Mucosa of descending colon (tissue), 3 donors: ENCODE measurements at places on chromosomes 3 and 15.

DNA sequence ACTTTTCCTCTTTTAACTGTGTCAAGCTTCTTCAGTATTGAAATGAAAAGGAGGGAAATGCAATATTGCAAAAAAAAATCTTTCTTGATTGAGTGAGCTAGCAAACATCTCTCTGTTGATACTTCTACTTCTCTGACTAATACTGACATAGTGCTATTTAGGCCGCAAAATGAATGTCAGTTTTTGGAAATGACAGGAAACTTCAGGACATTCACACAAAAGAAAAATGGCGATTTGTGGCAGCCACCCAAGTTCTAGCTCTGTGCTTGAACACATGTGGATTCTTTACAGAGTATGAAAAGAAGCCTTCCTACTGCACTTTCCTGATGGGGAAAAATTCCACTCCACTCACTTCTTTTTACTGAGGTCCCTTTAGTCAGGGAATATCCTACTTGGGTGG, 486.8 kb upstream of the ALCAM start:
- DNase-seq = no peak

GRCh38 chr3:27800261-27800660, 78.1 kb upstream of the EOMES start:
- no peak for DNase-seq

- no peak for DNase-seq
Observed at GRCh38 chr3:55169161-55169560, 241.3 kb upstream of the LRTM1 start.

DNA sequence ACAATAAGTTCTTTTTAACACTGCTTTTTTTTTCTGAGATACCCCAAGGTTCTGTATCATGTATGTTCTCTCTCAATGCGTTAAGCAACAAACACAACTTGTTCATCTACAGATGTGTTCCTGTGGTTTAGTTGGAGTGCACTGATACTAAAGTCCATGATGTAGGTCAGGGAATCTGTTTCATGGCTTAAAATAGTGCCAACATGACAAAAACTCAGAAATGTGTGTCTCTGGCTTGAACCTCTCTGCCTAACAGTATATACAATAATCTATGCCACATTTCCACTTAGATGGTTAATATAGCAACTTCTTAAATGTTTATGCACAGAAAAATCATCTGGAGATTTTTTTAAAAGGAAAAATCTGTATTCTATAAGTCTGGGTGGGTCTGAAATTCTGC, 51.1 kb downstream of the TM4SF18 start:
- DNase-seq = no peak

DNA sequence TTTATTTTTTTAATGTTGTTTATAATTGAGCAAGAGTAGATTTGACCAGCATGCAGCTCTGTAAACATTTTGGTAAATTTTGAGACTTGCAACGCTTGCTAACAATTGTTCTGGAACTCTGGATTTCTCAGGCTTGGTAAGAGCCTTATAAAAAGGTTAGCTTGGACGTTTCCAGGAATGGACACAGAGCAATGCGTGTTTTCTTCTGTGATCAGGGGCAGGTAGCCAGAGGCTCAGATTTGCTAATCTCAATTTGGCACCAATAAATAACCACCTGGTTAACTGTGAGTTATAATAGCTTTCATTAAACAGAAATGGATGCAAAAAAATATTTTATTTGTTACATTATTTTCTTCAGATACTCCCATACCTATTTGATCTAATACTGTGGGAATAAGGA, 39.8 kb downstream of the CADM2 start:
- DNase-seq = no peak

- DNase-seq = no peak
Observed at GRCh38 chr3:72120806-72121778, 336.1 kb upstream of the PROK2 start.

DNA sequence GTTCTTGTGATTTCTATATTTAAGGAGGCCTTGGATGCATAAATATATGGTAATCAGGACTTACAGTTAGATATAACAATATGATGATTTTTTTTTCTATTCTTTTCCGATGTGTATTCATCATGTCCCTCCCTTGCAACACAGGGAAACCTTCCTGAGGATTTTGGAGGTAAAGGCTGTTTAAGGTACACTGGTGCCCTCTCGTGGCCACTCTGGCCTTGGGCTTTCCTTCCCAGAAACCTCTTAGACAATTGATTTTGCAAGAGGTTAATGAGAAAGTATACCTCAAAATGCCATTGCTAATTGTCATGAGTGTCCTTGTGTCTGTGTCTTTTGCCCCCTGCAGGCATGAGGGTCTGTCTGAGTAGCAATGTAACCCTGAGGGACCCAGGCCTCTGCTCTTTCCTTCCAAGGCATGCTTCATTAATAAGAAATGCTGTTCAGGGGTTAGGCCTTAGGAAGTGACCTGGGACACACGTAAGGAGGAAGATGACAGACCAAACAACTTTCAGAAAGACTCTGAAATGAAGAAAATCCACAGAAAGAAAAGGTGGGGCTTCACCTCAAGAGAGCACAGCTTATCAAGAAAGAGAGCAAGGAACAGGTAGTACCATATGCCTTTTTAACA, 70.3 kb upstream of the PPP2R3A start:
- DNase-seq = no peak

DNA sequence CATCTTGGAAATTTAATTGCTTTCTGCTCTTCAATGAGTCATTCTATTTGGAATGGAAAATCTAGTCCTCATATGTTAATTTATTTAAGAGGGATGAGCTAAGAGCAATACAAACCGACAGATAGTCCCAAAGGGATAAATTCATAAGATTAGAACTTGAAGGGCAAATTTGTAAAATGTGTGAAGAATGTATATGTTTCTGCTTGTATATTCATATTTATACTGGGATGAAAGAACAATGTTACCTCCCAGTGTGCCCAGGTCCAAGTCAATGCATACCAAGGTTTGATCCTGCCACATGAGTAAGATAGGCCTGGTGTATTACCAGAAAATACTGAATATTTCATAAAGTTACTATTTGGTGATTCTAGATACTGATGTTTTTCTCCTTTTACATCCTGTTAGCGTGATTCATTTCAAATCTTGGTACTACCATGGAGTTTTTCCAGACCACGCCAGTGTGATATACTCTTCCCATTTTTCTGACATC, 255.6 kb upstream of the SEMA6D start:
- DNase-seq = no peak

DNA sequence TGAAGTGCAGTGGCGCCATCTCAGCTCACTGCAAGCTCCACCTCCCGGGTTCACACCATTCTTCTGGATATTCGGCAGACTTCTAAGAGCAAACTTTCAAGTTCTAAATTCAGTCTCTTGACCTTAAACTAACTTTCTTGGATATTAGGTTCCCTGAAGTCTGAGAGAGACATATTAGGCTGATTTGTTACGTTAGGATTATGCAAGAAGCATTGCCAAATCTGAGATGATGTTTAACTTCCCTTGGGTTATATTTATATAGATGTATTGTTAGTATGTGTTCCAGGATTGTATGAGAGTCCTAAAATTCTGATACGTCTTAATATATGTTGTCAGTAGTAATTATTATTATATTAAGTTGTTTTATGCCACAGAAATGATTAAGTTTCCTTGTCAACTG, 80.1 kb downstream of the SLC6A1 start:
- no peak for DNase-seq

DNA sequence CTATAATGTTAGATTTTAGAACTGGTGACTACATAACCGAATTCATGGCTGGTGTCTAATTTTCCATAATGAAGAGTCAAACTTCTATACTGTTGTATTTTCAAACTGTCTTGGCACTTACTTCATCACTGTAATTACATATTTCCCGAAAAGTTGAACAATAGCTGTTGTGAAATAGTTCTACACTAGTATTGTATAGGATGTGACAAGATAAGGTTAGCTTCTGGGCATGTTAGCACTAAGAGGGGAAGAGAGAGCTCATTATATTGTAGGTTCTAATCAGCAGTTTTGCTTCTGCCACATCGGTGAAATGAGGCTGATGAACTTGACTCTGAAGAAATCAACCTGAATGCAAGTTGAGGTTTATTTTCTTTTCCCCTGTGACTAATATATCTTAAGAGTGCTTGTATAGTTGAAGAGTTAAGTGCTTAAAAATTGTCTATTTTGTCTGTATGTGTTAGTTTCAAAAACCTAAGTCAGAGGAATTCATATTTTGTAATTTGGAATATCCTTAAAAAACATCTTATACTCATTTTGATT, 8.9 kb downstream of the GYG1 start:
- no peak for DNase-seq

- no peak for DNase-seq
Observed at GRCh38 chr15:46786590-46787285, 930.6 kb upstream of the SEMA6D start.

- DNase-seq = no peak
Observed at GRCh38 chr3:12468276-12468675, 16.0 kb upstream of the TSEN2 start.

GRCh38 chr15:28923726-28924280, 38.0 kb downstream of the APBA2 start:
- DNase-seq = no peak

- no peak for DNase-seq
Observed at GRCh38 chr3:168116279-168116678, 20.6 kb upstream of the GOLIM4 start.

- no peak for DNase-seq
Observed at GRCh38 chr3:15052335-15053242, 12.5 kb downstream of the MRPS25 start.

GRCh38 chr3:42492508-42493080, 9.8 kb upstream of the VIPR1 start:
- DNase-seq = no peak

- DNase-seq = no peak
Observed at GRCh38 chr3:22322861-22323260, 571.9 kb upstream of the ZNF385D start.
